ENCODE measurements at places on chromosomes 2 and 18.

- DNase-seq: no peak
- H3K27ac ChIP-seq: no peak overlapping the region
- no peaks in the 10 kb centered on the region for H3K27me3 ChIP-seq
Observed at GRCh38 chr2:199115169-199115568, 342.6 kb downstream of the SATB2 start.

DNA sequence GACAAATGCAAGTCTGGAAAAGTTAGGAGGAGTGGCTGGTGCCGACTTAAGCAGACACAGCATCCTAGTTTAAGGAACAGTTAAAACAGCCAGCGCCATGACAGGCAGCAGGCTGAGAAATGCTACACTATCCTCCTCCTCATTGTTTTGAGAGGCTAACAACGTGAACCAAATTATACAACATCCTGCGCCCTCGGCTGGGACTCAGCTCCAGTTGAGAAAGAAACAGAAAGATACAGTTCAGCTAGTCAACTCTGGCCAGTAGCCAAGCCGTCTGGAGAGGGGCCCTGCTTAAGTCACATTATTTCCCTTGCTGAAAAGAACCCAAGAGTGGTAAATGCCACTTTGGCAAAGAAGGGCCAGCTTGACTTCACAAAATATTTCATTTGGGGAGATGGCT, 90.2 kb downstream of the BCL11A start:
- no peak overlapping the region for H3K4me3 ChIP-seq
- peaks cover 13% of the 10 kb centered on the region for H3K4me1 ChIP-seq
- no peaks in the 10 kb centered on the region for H3K27me3 ChIP-seq
- H3K27ac ChIP-seq: no peak overlapping the region

DNA sequence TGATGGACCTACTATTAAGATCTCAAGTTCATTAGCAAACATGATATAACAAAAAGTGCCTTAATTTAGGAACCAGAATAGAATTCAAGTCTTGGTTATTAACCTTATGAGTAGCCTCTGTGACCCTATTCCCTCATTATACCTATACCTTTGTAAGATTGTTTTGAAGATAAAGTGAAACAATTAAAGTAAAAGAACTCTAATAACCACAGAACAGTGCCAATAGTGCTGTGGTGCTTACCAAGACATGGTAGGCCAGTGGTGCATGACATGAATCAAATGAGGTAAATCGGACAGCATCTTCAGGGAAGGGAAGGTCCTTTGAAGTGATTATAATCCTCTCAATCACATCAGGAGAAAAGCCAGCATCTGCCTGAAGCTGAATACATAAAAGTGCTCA, 36.4 kb downstream of the METTL4 start:
- no peak for DNase-seq
- no peaks in the 10 kb centered on the region for H3K4me1 ChIP-seq
- no peak overlapping the region for H3K4me3 ChIP-seq
- H3K27me3 ChIP-seq: no peaks in the 10 kb centered on the region

DNA sequence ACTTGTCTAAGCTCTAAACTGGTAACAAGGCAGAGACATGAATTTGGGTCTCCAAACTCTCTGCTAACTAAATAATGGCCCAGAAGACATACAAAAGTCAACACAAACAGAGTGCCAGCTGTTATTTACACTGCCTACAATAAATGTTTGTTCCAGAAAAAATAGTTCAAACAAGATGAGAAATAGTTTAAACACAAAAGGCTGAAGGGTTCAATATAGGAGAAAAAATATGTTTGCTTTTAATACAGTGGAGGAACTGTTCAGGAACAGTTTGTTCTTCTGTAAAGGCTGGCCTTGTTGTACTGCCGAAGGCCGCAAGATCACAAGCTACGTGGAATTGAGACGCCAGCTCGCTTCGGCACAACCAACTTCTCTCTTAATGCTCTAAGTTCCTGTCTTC, 74.6 kb downstream of the AFF3 start:
- no peaks in the 10 kb centered on the region for H3K4me1 ChIP-seq
- no peak overlapping the region for H3K4me3 ChIP-seq
- no peak for DNase-seq
- no peak overlapping the region for H3K27ac ChIP-seq
- no peaks in the 10 kb centered on the region for H3K27me3 ChIP-seq

Measured in large intestine (tissue), 12 donors.